ENCODE measurements at places on chromosomes 3 and 15.

DNA sequence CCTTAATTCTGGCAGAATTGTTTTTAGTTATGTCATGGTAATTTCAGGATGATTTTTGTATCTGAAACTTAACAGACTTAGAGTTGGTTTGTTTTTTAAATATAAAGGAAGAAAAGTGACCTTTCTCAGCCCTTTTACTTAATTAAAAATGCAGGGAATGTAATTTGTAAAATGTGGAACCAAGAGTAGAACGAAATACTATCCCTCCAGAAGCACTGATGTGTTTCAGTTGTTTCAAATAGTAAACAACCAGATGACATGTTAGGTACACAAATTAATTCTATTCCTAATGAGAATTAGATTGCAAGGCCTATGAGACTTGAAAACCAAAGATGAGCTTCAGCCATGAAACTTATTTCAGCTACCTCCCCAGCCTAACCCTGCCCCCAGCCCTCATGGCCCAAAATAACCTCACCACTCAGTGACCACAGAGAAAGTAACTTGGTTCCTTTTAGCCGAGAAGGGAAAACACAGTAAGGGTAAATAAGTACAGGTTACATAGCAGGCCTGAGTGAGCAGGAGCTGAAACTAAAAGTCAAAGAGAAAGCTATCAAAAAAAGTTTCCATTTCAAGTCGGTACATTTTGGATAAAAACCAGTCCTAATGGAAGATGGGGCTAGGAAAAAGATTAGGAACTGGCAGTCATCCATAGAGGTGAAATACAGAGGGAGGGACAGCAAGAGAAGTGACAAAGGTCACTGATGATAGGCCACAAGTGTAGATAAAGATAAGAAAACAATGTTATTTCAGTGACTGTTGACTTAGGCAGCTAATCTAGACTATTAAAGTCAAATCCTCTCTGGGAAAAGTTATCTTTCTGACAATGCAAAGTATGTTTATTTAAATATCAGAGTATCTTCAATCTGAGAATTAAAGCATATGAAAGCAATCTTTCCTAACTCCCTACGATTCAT is 23.2 kb downstream of the SENP8 start:
- peak; percentile 67 for DNase-seq

DNA sequence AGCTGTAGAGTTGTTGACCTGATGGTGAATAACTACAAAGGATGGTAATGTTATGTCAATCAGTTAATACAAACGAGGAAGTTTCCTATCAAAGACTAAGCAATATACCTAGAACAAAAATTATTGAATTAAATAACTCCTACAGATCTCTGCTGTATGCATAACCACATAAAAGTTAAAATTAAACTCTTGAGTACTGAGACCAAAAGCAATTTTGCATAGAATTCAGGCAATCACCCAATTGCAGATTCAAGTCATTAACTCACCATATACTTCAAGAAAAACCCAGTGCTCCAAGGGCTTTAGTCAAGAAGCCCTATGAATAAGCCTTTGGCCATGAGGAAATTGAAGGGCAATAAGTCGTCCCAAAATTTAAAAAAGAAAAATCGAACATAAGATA is 518.8 kb downstream of the MECOM start:
- DNase-seq = no peak

GRCh38 chr3:25967385-25967784 is 177.5 kb downstream of the OXSM start:
- no peak for DNase-seq

DNA sequence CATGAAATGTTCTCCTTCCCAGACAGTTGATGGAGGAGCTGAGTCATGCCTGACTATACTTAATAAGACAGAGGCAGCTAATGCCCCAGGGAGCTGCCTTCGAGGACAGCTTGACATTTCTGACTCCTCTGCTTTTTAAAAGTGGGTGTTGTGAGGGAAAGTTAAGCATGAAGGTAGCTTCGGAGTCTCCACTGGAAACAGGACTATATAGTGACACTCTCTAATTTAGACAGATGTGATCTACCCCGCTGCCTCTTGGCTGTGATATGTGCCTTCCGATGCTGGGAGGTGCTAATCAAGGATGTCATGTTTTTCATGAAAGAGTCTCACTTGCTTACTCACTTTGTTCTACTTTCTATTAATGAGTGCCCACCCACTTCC is 72.7 kb downstream of the IL1RAP start:
- DNase-seq = peak; percentile 17

GRCh38 chr3:108312656-108313055 is 16.3 kb downstream of the HHLA2 start:
- no peak for DNase-seq

- DNase-seq = peak; percentile 99
These were observed 1.6 kb upstream of the SUCNR1 start for GRCh38 chr3:151871639-151872468.

DNA sequence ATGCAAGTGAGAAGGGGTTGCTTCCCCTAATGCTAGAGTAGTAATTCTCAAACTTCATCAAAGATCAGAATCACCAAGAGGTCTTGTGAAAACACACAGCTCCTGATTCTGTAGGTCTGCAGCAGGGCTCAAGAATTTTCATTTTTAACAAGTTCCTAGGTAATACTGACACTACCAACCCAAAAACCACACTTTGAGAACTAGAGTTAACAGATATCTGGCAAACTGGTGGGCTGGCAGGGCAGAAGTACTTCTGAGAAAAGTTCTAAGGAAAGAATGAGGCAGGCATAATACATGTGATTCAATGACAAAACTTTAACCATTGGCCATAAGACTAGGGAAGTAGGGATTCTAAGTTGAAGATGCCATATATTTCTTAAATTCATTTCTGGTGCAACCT is 8.8 kb upstream of the MINDY2 start:
- DNase-seq = no peak
